ENCODE measurements at places on chromosomes 5 and 9.

GRCh38 chr9:115673599-115673998, 480.0 kb upstream of the PAPPA start:
- H3K27me3 ChIP-seq: no peaks in the 10 kb centered on the region
- no peak overlapping the region for H3K27ac ChIP-seq
- no peaks in the 10 kb centered on the region for H3K4me1 ChIP-seq
- H3K4me3 ChIP-seq: no peak overlapping the region
- no peak for DNase-seq
- H3K36me3 ChIP-seq: no peaks in the 10 kb centered on the region

DNA sequence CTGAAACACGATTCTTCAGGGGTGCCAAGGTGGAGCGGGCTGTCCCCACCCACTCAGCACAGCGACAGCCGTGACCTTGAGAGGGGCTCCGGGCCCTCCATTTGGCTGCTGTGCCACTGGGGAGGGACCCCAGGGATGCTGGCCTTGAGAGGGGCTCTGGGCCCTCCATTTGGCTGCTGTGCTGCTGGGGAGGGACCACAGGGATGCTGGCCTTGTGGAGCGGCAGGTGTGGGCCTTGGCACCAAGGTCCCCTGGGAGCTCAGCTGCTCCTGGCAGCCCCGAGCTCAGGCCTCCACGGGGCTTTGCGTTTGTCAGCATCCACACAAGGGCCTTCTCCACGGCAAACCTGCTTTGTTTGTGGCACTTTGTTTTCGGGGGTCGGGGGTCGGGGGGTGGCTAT, 137.6 kb upstream of the LPCAT1 start:
- H3K36me3 ChIP-seq: no peaks in the 10 kb centered on the region
- no peak for DNase-seq

- no peak overlapping the region for H3K27ac ChIP-seq
- H3K27me3 ChIP-seq: peaks cover 79% of the 10 kb centered on the region
- peaks cover 13% of the 10 kb centered on the region for H3K4me1 ChIP-seq
These were observed 6.2 kb downstream of the BARHL1 start for GRCh38 chr9:132588501-132589147.

DNA sequence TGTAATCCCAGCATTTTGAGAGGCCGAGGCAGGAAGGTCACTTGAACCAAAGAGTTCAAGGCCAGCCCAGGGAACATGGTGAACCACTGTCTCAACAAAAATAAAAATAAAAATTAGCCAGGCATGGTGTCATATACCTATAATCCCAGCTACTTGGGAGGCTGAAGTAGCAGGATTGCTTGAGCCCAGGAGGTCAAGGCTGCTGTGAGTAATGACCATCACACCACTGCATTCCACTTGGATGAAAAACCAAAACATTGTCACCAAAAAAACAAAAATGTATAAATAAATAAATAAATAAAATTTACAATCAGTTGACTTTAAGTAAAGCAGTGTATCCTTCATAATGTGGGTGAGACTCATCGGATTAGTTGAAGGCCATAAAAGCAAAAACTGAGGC, 541.4 kb downstream of the CSNK1G3 start:
- H3K27ac ChIP-seq: no peak overlapping the region
- DNase-seq: no peak
- H3K4me3 ChIP-seq: no peak overlapping the region
- no peaks in the 10 kb centered on the region for H3K27me3 ChIP-seq

DNA sequence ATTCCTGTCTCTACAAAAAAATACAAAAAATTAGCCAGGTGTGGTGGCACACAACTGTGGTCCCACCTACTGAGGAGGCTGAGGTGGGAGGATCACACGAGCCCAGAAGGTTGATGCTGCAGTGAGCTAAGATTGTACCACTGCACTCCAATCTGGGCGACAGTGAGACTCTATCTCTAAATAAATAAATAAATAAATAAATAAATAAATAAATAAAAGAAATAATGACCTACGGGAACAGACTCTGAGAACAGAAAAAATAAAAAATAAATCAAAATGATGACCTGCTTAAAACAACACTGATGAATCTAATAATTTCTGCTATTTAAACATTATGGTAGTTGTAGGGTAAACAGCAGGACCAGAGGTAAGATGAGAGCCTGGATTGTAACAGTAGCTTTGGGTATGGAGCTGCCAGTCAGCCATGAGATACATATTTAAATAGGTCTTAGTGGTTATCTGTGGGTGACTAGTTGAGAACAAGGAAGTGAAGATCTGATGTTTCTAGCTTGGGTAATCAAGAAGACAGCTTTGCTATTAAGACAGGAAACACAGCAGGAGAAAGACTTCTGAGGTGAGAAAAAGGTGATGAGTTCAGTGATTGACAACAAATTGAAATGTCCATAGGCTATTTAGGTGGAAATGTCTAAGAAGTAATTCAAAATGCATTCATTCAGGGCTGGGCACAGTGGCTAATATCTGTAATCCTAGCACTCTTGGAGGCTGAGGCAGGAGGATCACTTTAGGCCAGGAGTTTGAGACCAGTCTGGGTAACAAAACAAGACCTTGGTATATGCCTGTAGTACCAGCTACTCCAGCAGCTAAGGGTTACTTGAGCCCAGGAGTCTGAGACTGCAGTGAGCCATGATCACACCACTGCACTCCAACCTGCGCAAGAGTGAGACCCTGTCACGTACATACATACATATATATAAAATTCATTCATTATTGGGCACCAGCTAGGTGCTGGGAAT, 11.0 kb downstream of the RNF145 start:
- H3K4me3 ChIP-seq: no peak overlapping the region
- no peaks in the 10 kb centered on the region for H3K27me3 ChIP-seq
- peak overlapping the region; percentile 70 for H3K27ac ChIP-seq
- peaks cover 81% of the 10 kb centered on the region for H3K4me1 ChIP-seq

- H3K36me3 ChIP-seq: no peaks in the 10 kb centered on the region
- peaks cover 20% of the 10 kb centered on the region for H3K27me3 ChIP-seq
- H3K4me1 ChIP-seq: peaks cover 2% of the 10 kb centered on the region
- no peak for DNase-seq
- no peak overlapping the region for H3K27ac ChIP-seq
These were observed 306.6 kb downstream of the ADGRV1 start for GRCh38 chr5:90865180-90865579.
